ENCODE measurements at places on chromosomes 11 and 22.

DNA sequence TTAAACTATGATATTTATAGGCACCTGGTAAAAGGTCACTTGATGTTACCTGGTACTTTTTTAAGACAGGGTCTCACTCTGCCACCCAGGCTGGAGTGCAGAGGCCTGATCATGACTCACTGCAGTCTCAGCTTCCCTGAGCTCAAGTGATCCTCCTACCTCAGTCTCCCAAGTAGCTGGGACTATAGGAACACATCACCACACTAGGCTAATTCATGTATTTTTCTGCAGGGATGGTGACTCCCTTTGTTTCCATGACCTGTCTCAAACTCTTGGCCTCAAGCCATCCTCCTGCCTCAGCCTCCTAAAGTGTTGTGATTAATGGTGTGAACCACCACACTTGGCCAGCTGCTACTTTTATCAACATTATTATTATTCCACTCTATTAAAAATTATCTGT is 47.6 kb downstream of the OR4C45 start:
- no peak for DNase-seq

DNA sequence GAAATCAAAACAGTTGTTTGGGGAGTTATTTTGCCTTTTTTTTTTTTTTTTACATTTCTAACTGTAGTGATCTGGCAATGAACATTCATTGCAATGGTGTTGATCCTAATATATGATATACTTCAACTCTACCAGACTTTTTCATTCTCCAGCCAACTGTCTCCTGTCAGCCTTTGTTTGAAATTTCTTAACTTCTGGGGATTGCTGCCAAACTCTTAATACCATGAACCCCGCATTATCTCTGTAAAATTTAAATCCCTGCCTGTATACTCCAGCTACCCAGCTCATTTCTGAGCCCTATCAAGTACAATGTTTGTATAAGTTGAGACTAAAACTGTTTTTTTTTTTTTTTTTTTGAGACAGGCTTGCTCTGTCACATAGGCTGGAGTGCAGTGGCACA is 280.7 kb downstream of the TTC28 start:
- DNase-seq: no peak

GRCh38 chr11:15742626-15743519 is 613.5 kb downstream of the SOX6 start:
- no peak for DNase-seq

DNA sequence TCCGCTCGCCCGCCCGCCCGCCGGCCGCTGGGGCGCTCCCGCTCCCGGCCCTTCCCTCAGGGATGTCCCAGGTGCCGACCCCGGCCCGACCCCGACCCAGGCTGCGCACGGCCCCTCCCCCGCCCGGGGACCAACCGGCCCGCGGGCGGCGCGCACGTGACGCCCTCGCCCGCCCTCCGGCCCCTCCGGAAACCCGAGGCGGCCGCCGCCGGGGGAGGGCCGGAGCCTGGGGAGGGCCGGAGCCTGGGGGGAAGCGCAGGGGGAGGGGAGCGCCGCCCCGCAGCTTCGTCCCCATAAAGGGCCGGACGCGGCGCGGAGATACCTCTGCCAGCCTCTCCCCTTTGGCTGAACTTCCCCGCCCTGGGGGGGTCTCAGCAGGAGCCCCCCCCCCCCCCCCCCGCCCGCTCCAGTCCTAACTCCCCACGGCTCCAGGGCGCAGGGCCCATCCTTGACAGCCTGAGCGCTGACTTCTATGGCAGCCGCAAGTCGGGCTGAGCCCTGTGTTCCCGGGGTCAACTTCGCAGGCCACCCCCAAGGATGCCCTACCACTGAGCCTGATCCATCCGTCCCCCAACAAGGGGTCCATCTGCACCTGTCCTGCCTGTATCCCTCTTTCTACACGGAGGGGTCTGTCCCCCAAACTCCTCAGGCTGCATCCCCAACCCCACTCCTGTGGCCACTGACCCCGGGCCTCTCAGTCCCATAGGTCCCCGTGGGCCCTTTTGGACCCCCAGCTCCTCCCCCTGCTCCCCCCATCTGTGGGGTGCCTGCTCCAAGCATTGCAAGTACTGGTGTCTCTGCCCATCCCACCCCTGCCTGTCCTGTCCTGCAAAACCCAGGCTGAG is at the start of gene MAPK12:
MAPK12 (minus strand) TSS at position 69 of the 845 bp plus-strand sequence. CDS start 174 bp downstream, outside the sequence.
- peak; percentile 22 for DNase-seq

- peak; percentile 29 for DNase-seq
Observed at GRCh38 chr11:101436511-101437142, 147.2 kb downstream of the TRPC6 start.

DNA sequence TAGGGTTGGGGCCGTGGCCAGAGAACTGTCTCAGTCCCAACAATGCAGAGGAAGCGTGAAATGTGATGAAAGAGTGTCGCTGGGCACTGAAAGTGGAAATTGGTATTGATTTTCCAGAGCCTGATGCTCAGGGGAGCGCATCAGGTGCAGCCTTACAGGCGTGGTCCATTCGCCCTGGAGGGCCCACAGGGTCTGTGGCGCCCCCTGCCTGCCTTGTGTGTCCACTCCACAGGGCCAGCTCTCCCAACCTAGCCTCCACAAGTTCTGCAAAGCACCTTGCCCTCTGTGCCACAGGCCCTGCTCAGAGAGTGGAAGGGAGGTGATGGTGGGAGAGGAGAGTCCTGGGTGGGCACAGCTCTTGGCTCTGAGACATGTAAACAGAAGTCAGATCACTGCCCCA is 54.9 kb upstream of the LMO1 start:
- DNase-seq: no peak

DNA sequence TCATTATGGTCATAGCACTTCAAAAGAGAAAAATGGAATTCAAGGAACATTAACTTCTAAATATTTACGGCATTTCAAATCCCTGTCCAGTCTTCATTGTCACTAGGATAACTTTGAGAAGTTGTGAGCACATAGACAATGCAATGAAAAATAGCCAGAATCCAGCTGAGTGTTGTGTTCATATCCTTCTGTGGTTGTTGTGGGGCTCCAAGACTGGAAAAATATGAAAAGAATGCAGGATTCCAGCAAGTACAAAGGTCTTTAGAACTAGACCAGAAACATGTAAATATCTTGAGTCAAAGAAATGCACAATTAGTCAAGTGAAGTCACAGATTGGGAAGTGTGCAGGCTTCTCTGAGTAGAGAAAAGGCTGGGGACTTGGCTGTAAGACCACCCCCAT is 68.7 kb downstream of the WT1 start:
- DNase-seq: no peak

GRCh38 chr22:46800102-46800857 is 37.8 kb downstream of the TBC1D22A start:
- no peak for DNase-seq

GRCh38 chr11:68735646-68736045 is 15.7 kb downstream of the TESMIN start:
- no peak for DNase-seq

DNA sequence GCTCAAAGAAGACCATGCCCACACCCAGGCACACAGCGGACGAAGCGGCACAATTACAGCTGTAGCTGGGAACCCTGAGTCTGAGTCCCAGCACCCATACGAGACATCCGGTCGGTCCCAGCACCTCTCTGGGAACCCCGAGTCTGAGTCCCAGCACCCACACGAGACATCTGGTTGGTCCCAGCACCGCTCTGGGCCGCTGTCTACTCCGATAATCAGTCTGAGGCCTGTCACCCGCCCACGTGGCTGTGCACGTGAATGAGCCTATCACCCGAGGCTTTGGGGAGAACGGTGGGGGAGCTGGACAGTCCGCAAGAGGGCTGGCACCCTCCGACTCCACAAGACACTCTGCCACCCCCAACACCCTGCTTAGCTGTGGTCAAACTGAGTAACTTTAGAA is 6.2 kb downstream of the TTLL8 start:
- DNase-seq: no peak

DNA sequence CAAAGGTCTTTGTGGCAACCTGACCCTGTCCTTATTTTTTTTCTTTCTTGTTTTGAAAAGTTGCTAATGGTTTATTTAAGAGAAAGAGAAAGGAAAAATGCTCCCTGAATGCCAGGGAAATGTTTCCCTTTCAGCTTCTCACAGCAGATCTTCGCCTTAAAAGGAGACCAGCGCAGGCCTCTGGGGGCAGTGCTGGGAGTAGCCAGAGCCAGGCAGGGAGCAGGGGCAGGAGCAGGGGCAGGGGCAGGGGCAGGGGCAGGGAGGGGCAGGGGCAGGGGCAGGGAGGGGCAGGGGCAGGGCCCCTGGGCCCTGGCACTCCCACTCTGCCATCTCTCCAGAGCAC is 5.1 kb downstream of the MOB2 start:
- DNase-seq: no peak

DNA sequence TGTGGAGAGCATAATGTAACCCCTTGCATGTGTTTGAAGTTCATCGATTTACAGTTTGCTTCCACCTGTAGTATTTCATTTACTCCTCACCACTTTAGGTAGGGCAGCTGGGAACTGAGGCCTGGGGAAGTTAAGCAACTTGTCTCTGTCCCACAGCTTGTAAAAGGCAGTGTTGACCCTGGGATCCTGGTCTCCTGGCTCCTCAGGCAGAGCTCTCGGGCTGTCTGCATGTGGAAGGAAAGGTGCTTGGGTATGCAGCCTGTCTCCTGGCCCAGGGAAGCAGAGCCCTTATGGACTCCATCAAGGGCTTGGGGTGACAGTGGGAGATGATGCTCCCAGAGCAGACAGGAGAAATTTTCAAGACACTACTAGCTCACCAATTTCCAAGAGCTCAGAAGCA is 49.9 kb downstream of the TRIM29 start:
- no peak for DNase-seq

DNA sequence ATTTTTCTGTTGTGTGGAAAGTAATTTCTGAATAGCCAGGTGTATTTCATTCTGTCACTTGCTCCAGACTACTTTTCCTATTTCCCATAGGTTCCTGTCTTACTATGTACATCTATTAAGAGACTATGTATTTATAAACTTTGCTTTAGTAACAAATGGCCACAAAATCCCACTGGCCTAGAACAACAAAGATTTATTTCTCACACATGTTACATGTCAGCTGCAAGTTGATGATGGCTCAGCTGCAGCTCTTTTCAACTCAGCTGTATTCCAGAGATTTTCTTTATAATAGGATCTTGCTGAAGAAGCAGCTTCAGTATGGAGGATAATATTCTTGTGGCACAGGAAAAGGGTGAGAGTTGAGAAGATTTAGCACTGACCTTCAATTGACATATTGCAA is 539.6 kb upstream of the LRRC4C start:
- DNase-seq: no peak

- DNase-seq: no peak
Observed at GRCh38 chr11:115421352-115421991, 82.7 kb downstream of the CADM1 start.

GRCh38 chr11:77038029-77038824 is 4.0 kb downstream of the B3GNT6 start:
- DNase-seq: no peak

DNA sequence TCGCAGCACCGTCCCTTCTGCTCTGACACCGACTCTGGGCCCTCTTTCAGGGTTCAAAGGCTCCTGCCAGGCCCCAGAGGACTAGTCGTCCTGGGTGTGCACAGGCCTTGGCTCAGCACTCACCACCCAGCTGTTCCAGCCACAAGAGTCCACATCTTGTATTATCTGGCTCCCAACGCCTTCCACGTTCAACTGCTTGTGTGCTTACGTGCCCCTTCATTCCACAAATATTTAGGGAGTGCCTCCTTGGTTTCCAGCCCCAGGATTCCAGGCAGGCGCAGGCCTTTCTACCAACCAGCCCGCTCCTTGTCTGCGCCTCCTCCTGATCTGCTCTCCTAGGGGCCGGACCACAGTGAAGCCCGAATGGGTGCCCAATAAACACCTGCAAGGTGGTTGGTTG is 70.9 kb downstream of the SCUBE1 start:
- DNase-seq: no peak

GRCh38 chr11:105673089-105673488 is 63.2 kb downstream of the GRIA4 start:
- no peak for DNase-seq

DNA sequence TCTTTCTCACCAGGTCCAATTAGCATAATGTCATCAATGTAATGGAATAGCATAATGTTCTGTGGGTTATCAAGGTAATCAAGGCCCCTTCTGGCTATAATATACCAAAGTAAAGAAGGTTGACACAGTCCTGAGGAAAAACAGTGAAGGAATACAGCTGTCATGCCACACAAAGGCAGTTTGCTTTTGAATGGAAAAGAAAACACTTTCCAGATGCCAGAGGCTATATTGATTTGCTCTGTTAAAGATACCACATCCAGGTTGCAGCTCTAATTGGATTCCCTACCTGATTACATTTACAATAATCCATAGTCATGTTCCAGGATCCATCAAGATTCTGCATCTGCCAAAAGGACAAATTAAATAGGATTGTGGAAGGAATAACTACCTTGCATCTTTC is 22.3 kb upstream of the CLPB start:
- DNase-seq: no peak

GRCh38 chr22:19984201-19984753 is 32.3 kb downstream of the ARVCF start:
- peak; percentile 73 for DNase-seq
